ENCODE measurements at places on chromosomes 3 and 15.
A peak's percentile ranks its signal among the peaks of the same experiment; 100 is the strongest.

GRCh38 chr3:44993471-44994205 is 17.6 kb downstream of the EXOSC7 start:
- H3K27ac ChIP-seq, result peak overlapping the region; percentile 60
- no peaks in the 10 kb centered on the region for H3K27me3 ChIP-seq
- H3K4me3 ChIP-seq, result no peak overlapping the region
- no peaks in the 10 kb centered on the region for H3K36me3 ChIP-seq
- no peaks in the 10 kb centered on the region for H3K4me1 ChIP-seq

DNA sequence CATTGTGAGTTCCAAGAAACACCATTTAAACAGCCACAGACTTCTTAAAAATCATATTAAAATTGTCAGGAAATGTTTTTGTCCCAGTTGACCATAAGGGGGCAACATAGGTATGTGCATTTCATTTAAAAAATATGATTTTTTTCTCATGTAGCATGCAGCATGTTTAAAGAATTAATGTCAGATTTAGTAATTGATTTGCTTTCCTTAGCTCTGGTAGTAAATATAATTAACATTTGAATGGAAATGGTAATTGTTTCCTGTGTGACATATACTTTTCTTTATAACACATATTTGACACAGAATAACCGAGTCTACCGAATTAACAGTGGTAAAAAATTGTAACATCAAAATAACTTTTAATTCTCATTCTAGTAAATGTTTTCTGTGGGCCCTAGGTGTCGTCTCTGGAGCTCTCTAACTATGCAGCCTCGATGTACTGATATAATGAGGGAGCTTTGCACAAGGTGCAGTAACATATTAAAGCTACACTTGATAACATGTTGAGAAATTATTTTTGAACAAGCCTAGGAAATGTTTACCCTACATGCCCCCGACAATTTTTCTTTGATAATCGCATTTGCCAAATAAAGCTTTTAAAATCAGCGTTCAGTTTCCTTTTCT is 34.9 kb downstream of the NXPE3 start:
- no peak for DNase-seq
- no peaks in the 10 kb centered on the region for H3K27me3 ChIP-seq
- H3K4me3 ChIP-seq, result no peak overlapping the region
- H3K4me1 ChIP-seq, result no peaks in the 10 kb centered on the region
- H3K27ac ChIP-seq, result no peak overlapping the region
- H3K36me3 ChIP-seq, result no peaks in the 10 kb centered on the region

DNA sequence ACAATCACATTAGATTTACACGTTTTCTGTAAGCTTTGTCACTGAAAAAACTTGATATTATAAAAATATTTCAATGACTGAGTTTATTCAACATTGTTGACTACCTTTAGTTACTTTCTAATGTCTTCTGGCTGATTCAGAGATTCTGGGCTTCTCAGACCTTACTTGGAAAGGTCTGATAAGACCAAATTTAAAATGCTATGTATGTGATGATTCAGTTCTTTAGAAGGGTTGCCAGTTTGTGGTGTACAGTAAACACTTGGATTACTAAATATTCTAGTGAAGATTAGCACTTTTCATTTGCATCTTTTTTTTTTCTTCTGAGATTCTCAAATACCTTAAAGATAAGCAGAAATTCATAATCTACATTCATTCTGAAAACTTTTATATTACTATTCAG is 49.8 kb downstream of the SGO1 start:
- H3K4me3 ChIP-seq, result no peak overlapping the region
- no peak overlapping the region for H3K27ac ChIP-seq
- peaks cover 43% of the 10 kb centered on the region for H3K36me3 ChIP-seq
- H3K27me3 ChIP-seq, result no peaks in the 10 kb centered on the region
- H3K4me1 ChIP-seq, result no peaks in the 10 kb centered on the region

DNA sequence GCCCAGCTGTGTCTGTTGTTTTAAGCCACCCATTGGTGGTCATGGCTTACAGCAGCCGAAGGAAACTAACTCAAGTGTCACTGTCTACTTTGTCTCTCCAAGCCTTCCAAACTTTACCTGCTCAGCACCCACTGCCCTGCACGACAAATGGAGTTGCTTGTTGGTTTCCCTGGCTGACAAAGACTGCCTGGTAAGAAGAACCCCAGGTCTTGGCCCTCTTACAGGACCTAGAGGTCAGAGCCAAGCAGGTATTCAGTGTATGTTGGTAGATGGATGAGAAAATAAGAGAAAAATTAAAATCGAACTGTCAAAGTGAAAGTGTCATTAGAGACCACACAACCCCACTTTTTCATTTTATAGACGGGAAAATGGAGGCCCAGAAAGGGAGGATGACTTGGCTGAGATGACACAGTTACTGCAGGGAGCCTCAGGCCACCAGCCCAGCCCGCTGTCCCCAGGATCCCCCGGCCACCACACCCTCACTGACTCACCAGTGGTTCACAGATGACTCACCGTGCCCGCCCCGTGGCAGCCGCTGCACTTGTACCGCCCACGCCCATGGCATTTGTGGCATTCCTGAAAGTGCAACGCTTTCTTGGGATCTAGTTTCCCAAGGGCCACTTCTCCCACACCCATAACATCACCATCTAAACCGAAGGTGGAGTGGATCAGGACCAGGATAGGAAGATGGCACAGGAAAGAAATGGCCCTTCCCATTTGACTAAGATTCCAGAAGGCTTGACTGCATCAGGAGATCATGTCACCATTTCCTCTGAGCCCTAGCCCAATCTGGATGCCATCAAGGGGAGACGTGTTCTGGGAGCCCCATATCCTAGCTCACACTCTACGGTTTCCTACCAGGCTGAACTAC is 15.2 kb downstream of the SSUH2 start:
- H3K36me3 ChIP-seq, result no peaks in the 10 kb centered on the region
- no peak overlapping the region for H3K4me3 ChIP-seq
- DNase-seq, result peak; percentile 35
- no peaks in the 10 kb centered on the region for H3K27me3 ChIP-seq
- no peaks in the 10 kb centered on the region for H3K4me1 ChIP-seq

DNA sequence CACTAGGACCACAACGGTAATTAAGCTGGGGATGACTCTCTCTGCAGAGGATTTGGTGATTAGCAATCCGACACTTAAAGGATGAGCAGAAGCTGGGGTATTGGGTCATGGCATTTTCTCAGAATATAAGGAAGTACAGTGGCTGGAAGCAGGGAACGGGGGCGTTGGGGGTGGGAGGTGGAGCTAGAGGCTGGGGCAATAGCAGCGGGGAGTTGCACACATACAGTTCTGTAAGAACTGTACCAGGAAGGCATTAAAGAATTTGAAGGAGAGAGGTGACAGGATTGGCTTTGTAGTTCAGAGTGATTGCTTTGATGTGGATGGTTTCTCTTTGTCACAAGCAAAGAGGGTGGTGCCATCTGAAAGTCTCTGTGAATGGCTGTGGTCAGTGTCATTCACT is 28.2 kb downstream of the PSMD6 start:
- no peak for DNase-seq
- no peak overlapping the region for H3K27ac ChIP-seq
- peaks cover 87% of the 10 kb centered on the region for H3K36me3 ChIP-seq
- no peaks in the 10 kb centered on the region for H3K4me1 ChIP-seq

GRCh38 chr3:39960515-39961191 is 151.2 kb downstream of the MYRIP start:
- H3K27ac ChIP-seq, result no peak overlapping the region
- H3K27me3 ChIP-seq, result no peaks in the 10 kb centered on the region
- H3K36me3 ChIP-seq, result no peaks in the 10 kb centered on the region
- no peaks in the 10 kb centered on the region for H3K4me1 ChIP-seq

DNA sequence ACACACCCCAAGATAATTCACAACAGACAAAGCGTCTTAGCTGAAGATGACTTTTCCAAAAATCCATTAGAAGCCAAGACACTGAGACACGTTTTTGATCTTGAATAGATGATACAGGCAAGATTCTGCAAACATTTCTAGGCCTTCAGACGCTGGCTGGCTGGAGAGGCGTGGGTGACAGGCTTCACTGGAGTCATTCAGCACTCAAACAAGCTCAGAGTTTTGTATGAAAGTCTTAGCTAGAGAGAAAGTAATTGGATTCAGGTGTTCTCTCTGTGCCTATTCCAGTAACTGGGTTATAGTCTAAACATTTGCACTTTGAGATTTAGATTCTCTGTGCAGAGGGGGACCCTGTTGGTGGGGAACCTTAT is 147.7 kb upstream of the BHLHE40 start:
- H3K4me1 ChIP-seq, result peaks cover 56% of the 10 kb centered on the region
- peak overlapping the region; percentile 74 for H3K27ac ChIP-seq
- no peaks in the 10 kb centered on the region for H3K36me3 ChIP-seq
- DNase-seq, result no peak

- H3K27me3 ChIP-seq, result no peaks in the 10 kb centered on the region
- no peak for DNase-seq
- no peaks in the 10 kb centered on the region for H3K36me3 ChIP-seq
Measured at GRCh38 chr3:106332884-106333283, 464.1 kb upstream of the CBLB start.

- H3K36me3 ChIP-seq, result no peaks in the 10 kb centered on the region
- no peak for DNase-seq
- no peak overlapping the region for H3K27ac ChIP-seq
- H3K4me3 ChIP-seq, result no peak overlapping the region
- no peaks in the 10 kb centered on the region for H3K27me3 ChIP-seq
- peaks cover 8% of the 10 kb centered on the region for H3K4me1 ChIP-seq
Measured at GRCh38 chr15:52137432-52138357, 25.1 kb upstream of the BCL2L10 start.

- no peak for DNase-seq
- no peaks in the 10 kb centered on the region for H3K4me1 ChIP-seq
- H3K27ac ChIP-seq, result no peak overlapping the region
Measured at GRCh38 chr15:75770131-75770530, 57.5 kb upstream of the CSPG4 start.

- H3K36me3 ChIP-seq, result no peaks in the 10 kb centered on the region
- no peak overlapping the region for H3K4me3 ChIP-seq
- H3K27me3 ChIP-seq, result peaks cover 52% of the 10 kb centered on the region
- no peak for DNase-seq
- no peaks in the 10 kb centered on the region for H3K4me1 ChIP-seq
- H3K27ac ChIP-seq, result no peak overlapping the region
Measured at GRCh38 chr3:127413871-127414270, 126.0 kb upstream of the PRR20G start.

DNA sequence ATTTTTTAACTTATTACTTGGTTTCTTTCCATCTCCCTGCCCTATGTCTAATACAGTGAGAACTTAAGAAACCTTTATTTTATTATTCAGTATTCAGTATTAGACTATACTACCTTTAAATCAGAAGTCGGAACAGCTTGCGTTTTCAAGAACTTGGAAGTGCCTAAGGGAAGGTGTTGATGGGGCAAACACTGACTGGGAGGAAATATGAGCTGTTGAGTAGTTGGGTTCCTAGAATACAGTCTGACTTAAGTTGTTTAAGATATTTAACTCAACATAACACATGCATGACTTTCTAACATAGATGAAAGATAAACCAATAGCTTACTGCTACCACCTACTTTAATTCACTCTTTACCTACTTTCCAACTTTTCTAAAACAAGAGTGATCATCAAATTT is 1048.1 kb downstream of the ROBO2 start:
- H3K4me3 ChIP-seq, result no peak overlapping the region
- H3K27ac ChIP-seq, result no peak overlapping the region
- H3K27me3 ChIP-seq, result no peaks in the 10 kb centered on the region
- H3K36me3 ChIP-seq, result no peaks in the 10 kb centered on the region
- H3K4me1 ChIP-seq, result no peaks in the 10 kb centered on the region

DNA sequence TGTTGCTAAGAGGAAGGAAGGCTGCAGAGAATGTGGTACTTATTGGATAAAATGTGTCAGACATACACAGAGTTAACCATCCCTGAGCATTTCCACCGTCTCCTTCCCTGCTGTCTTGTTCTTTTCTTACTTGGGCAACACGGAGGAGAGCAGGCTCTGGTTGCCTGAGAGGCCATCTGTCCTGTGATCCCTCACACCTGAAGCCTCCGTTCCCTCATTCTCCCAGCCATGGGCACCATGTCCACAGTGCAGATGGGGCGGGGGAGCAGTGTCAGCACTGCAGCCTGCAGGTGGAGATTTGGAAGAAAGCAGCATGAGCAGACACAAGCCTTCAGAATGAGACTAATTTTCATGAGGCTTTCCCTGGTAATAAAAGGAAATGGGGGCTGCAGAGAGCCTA is 133.7 kb downstream of the CHCHD6 start:
- no peak overlapping the region for H3K27ac ChIP-seq
- H3K27me3 ChIP-seq, result no peaks in the 10 kb centered on the region
- no peak for DNase-seq
- H3K36me3 ChIP-seq, result no peaks in the 10 kb centered on the region
- H3K4me3 ChIP-seq, result no peak overlapping the region

DNA sequence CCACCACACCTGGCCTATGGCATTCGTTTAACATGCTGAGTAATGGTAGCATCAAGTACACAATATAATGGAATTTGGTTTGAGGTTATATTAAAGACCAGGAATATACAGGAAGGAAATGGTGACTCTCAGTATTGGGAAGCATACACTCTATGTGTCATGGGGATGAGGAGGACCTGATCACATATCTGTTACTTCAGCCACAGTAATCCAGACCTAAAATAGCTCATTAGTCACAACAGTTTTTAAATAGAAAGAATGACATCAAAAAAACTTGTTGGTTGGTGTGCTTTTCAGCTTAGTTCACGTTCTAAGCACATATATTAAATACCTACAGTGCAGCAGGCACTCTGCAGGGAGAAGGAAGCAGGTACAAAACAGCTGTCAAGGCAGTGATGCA is 52.5 kb upstream of the ATP2C1 start:
- no peak for DNase-seq
- H3K4me1 ChIP-seq, result peaks cover 3% of the 10 kb centered on the region
- H3K4me3 ChIP-seq, result no peak overlapping the region
- H3K36me3 ChIP-seq, result no peaks in the 10 kb centered on the region
- H3K27me3 ChIP-seq, result no peaks in the 10 kb centered on the region

GRCh38 chr3:188361888-188362287 is 207.9 kb downstream of the LPP start:
- no peaks in the 10 kb centered on the region for H3K36me3 ChIP-seq
- H3K27me3 ChIP-seq, result no peaks in the 10 kb centered on the region
- no peak overlapping the region for H3K4me3 ChIP-seq
- no peak overlapping the region for H3K27ac ChIP-seq

DNA sequence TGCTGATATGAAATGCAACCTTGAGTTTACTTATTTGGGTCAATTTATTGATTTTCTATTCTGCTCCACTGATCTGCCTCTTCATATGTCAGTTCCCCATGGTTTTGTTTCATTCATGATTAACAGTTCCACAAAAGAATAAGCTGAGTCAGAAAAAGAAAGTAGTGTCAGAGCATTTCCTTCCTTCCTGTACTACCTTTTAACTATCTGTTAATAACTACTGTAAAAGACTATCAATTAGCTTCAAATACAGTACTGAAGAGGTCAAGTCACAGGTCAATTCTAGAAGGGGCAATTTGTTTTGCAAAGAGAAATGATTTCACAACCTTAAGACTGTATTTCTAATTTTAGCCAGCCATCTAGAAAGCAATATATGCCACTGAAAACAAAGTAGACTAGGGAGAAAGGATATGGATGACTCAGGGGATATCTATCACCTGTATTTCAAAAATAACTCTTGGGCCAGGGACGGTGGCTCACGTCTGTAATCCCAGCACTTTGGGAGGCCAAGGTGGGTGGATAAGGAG is 129.5 kb downstream of the TFDP2 start:
- H3K4me3 ChIP-seq, result no peak overlapping the region
- H3K27ac ChIP-seq, result no peak overlapping the region
- no peaks in the 10 kb centered on the region for H3K4me1 ChIP-seq
- no peaks in the 10 kb centered on the region for H3K27me3 ChIP-seq
- peaks cover 4% of the 10 kb centered on the region for H3K36me3 ChIP-seq
- no peak for DNase-seq

- no peaks in the 10 kb centered on the region for H3K36me3 ChIP-seq
- H3K27ac ChIP-seq, result no peak overlapping the region
- H3K4me1 ChIP-seq, result peaks cover 7% of the 10 kb centered on the region
- no peak overlapping the region for H3K4me3 ChIP-seq
Measured at GRCh38 chr15:39667382-39668127, 86.7 kb downstream of the THBS1 start.

- DNase-seq, result no peak
- H3K4me3 ChIP-seq, result no peak overlapping the region
- no peaks in the 10 kb centered on the region for H3K36me3 ChIP-seq
- no peak overlapping the region for H3K27ac ChIP-seq
Measured at GRCh38 chr3:146154316-146154715, 6.7 kb downstream of the PLOD2 start.

All from tibial nerve (tissue), 4 donors.